Heart right ventricle (tissue), 16 donors: ENCODE measurements at places on chromosomes 7 and 10. TPM values are rescaled to one million over a fixed set of nuclear protein-coding genes. Genes with fewer than 3 reads are reported as not detected.

GRCh38 chr7:118311121-118311836, 86.8 kb downstream of the ANKRD7 start:
- DNase-seq: no peak

GRCh38 chr10:70977625-70978024, 89.3 kb upstream of the PCBD1 start:
- no peak for DNase-seq

GRCh38 chr10:12509794-12510100, 160.4 kb downstream of the CAMK1D start:
- no peak for DNase-seq

GRCh38 chr7:155187061-155187785, 110.5 kb upstream of the INSIG1 start:
- no peak for DNase-seq

Gene OIT3
- 1.6 TPM for total RNA-seq

Gene DPYSL4
- total RNA-seq: 18.2 TPM

Gene C10orf143
- 1.5 TPM for total RNA-seq

Gene PPRC1
- total RNA-seq: 17.7 TPM

DNA sequence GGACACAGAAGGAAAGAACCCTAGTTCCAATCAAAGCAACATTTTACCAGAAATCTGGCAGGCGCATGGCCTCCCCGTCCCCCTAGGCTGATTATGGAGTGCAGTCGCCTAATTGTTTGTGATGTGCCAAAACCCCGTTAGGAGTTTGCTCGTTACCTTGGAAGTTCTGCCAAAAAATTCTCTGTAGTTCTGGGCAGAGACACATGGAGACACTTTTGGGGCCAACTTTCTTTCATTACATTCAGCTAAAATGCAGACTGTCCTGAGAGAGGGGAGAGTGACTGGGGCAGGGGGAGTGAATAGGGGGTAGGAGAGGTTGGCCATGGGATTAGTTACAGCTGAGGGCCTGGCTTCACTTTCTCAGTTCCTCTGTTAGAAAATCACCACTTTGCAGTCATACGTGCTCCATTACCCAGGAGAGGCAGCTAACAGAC, 158.0 kb upstream of the NPVF start:
- no peak for DNase-seq

Gene SYT15B
- total RNA-seq: 0.74 TPM

DNA sequence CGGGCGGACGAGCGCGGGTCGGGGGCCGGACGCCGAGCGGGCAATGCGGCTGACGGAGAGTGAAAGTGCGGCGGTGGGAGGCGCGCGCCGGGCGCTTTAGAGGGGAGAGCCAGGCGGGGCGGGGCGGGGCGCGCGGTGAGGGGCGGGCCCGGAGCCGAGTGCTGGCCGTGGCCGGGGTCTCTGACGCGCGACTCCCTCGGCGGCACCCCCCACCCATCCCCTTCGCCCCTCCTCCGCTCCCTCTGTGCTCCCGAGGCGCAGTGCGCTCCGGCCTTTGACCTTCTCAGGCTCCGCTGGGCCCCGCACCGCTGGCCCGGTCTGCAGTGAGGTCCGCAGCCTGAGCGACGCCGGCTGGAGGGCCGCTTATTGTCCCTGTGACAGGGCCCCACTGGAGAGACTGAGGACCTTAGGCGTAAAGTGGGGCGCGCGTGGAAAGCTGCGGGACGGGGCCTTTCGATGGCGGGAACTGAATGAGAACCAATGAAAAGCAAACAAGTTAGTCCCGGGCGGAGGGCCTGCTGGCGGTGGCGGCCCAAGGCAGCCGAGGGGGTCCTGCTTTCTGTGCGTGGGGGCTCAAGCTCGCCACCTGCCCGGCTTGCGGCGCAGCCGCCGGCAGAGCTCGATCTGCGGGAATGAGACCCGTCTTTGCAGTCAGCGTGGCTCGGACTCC, at the start of gene CXCL12:
Gene CXCL12, minus strand, starts transcription at position 72 of the 670 bp plus-strand sequence. CDS start 92 bp downstream, outside the sequence.
- peak; percentile 59 for DNase-seq

DNA sequence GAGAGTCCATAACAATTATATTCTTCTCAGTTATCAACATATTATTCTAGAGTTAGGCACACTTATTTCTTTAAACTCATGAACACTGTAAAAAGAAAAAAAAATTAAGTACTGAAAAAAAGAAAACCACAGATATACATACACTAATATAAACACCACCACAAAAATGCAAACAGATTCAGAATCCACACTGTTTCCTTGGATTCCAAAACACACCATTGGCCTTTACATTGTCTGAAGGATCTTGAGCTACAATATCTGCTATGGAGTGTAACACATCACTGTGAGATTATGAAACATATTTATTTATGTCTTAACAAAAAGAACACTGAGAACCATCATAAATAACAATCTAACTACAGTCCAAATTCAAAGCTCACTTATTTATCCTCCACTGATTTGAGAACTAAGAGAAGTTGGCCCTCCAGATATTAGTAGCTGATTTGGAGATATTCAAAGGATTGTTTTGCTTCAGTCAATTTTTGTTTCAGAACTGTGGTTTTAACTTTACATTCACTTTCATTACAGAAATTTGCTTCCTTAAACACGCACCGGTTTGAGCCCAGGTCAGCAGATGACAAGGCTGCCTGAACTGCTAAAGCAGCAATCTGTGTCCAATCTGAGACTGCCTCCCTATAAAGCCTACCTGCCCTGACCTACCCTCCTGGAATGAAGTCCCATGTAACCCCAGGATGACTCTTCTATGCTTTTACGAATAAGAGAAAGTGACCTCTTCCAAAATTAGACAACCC, 47.0 kb upstream of the CDK1 start:
- no peak for DNase-seq

Gene RBM33
- 33.1 TPM for total RNA-seq

GRCh38 chr10:28922127-28922526, 244.8 kb downstream of the BAMBI start:
- DNase-seq: no peak

Gene FANK1
- total RNA-seq: not detected

GRCh38 chr7:106870983-106871410, 5.9 kb downstream of the PIK3CG start:
- DNase-seq: no peak

DNA sequence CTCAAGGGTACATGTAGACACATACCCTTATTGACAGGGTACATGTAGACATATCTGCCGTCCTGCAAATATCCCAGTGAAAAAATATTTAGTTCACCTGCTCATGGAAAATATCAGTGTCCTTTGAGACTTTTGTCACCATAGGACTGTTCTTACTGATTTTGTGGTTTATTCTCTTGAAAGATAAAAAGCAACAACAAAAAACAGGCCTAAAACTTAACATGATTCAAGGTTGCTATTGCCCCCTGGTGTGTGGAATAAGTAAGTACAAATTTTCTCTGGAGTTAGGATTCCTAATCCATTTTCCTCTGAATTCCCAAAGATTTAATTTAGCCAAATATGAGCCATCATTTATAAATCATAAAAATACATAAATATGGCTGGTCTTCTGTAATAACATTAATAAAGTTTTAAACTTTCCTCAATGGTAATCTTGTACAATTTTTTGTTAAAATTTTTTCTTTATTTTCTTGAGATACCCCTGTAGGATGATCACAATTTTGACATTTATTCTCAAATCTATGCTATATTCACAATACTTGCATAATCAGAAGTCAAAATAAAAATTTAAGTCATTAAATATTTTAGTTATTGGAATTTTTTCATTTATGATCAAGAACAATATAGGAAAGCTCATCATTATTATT, 741.4 kb upstream of the POT1 start:
- no peak for DNase-seq

DNA sequence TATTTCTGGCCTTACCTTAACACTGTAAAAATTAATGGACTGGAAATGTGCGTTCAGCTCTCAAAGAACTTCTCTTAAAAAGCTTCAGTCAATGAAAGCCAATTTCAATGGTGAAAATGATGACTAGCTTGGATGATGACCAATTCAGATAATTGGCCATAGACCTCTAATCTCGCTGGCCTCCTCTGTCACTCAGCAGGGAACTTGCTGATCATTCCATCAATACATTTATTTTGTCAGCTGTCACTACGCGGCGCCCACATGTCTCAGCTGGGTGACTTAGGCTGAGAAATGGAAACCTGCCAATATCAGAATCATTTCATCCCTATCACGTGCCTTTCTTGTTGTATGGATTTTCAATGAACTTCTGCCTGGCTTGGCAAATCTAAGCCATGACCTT, 673.0 kb upstream of the AUTS2 start:
- no peak for DNase-seq

Gene VENTX
- total RNA-seq: 0.64 TPM

DNA sequence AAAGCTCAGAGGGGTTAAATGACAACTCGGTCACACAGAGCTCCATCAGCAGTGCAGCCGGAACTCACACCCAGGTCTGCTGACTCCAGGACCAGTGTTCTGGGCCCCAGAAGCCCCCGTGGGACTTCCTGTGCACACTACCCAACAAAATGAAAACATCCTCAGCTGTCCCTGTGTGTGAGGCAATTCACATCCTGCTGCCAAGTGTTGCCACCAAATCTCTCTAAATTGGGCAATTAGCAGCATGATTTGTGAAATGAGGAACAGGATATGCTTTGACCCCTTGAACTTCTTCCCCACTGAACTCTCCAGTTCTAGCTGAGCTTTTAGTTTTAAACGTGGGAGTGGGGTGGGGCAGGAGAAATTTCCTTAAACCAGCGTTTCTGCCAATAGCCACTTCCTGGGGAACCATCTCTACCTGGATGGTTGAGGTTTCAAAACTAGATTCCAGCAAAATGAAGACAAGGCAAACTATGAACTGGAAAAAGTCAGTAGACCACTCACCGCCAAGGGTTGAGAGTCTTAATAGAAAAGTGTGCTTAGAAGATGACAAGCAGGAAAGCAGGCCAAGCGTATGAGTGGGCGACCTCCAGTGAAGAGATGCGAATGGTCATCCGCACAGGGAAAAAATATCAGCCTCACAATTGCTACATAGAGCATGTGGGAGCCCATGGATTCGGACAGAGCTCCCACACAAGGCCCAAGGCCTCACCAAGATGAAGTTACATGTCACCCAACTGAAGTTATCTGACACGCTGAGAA, 51.9 kb upstream of the CHST15 start:
- peak; percentile 54 for DNase-seq

DNA sequence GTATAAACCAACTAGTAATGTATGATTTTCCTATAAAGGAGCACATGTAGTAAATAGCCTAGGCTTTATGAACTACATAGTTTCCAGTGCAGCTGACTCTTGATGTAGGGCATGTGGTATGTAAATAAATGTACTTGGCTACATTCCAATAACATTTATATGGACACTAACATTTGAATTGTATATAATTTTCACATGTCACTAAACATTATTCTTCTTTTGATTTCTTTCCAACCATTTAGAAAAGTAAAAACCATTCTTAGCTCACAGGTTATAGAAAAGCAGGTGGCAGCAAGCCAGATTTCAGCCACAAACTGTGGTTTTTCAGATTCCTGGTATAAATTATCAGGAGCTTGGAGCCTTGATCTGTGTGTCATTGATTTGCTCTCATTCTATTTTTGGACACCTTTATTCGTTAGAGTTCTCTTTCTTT, 1182.0 kb downstream of the CNTNAP2 start:
- DNase-seq: no peak

- no peak for DNase-seq
Observed at GRCh38 chr7:142174441-142174840, 62.9 kb downstream of the MGAM2 start.

- no peak for DNase-seq
Observed at GRCh38 chr10:97095701-97096260, 90.0 kb downstream of the SLIT1 start.

Gene SKAP2
- 9.2 TPM for total RNA-seq

Gene ANXA7
- total RNA-seq: 163 TPM

Gene DDX56
- 27.7 TPM for total RNA-seq

Gene HOXA1
- total RNA-seq: not detected

Gene JAKMIP3
- total RNA-seq: 2.3 TPM

Gene CHN2
- total RNA-seq: 54.9 TPM

Gene TMEM196
- total RNA-seq: not detected

Gene FOXI2
- total RNA-seq: 0.34 TPM

GRCh38 chr10:62733654-62734293, 70.7 kb upstream of the ADO start:
- peak; percentile 20 for DNase-seq

GRCh38 chr10:80700760-80701444, 163.2 kb downstream of the SH2D4B start:
- no peak for DNase-seq

Gene PVRIG
- not detected for total RNA-seq

DNA sequence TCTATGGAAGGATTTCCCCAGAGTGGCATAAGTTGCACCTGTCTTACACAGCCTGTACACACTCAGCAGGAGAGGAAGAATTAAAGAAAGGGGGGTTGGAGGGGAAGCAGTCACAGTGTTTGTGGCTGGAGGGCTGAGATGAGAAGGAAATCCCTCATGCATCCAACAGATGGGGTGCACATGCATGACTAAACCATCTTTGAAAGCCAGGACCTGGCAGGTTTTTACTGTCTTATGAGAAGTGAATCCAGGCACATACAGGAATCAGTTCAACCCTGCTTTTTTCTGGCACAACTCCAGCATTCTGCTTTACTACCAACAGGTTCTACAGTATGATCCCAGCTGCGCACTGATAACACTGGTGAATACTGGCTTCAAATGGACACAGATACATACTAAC, 107.7 kb downstream of the CACNA2D1 start:
- DNase-seq: no peak

Gene CYP2C19
- not detected for total RNA-seq

DNA sequence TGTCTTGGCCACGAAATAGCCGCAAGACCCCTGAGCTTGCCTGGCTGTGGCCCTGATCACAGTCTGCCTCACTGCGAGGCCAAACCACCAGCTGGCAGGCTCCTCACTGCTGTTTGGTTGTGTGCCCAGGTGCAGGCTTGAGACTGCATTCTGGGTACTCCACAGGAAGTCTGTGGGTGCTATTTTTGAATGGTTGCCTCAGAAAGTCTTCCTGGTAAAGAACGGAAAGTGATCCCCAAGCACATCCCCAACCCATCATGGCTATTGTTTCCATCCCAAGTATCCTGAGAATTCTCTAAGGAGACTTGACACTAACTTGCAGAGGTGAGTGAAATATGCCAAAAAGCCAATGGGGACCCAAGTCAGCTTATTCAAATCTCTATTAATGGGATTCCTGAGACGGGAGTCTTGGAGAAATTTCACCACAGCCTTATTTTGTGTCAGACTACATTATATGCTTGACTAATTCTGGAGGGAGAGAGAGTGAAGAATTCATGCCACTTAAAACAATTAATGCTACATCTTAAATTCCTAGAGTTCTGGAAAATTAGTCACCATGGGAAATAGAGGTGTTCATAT, 170.9 kb downstream of the RAMP3 start:
- peak; percentile 30 for DNase-seq

Gene SPDYE5
- total RNA-seq: not detected
